ENCODE measurements at places on chromosomes 2 and 18.
A peak's percentile ranks its signal among the peaks of the same experiment; 100 is the strongest.

- no peak overlapping the region for H3K4me3 ChIP-seq
- H3K27ac ChIP-seq: no peak overlapping the region
These were observed 190.8 kb upstream of the PARD3B start for GRCh38 chr2:204354442-204354856.

GRCh38 chr2:219180961-219181360, 2.9 kb downstream of the RETREG2 start:
- H3K4me1 ChIP-seq: peaks cover 3% of the 10 kb centered on the region
- H3K36me3 ChIP-seq: peaks cover 10% of the 10 kb centered on the region
- H3K27ac ChIP-seq: no peak overlapping the region
- H3K4me3 ChIP-seq: no peak overlapping the region
- no peaks in the 10 kb centered on the region for H3K27me3 ChIP-seq

DNA sequence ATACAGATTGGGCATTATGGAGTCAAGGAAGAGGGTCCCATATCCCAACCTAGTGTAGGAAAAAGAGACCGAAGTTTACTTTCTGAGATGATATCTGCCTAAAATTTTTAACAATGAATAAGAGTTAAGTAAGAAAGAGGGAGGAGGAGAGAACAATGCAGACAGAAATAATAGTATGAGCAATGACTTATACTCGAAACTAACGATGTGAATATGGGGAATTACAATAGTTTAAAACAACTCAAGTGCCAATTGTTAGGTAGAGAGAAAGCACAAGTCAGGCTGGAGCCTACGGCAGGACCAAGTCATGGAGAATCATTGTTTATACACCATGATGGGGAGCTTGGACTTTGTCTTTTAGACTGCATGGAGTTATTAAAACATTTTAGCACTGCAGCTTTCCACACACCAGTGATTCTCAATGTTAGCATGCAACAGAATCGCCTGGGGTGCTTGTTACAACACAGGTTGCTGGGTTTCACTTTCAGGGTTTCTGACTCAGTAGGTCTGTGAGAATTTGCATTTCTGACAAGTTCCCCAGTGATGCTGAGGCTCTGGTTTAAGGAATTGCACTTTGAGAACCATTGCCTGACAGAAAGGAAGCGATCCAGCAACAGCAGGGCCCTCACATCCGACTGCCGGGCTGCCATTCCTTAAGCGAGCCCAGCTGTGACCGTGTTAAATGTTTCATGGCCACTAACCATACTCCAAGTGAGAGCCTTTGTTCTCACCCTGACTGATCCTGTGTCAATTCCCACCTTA, 511.2 kb downstream of the DCDC2C start:
- H3K4me3 ChIP-seq: no peak overlapping the region
- no peaks in the 10 kb centered on the region for H3K27me3 ChIP-seq
- H3K4me1 ChIP-seq: no peaks in the 10 kb centered on the region
- H3K36me3 ChIP-seq: no peaks in the 10 kb centered on the region

DNA sequence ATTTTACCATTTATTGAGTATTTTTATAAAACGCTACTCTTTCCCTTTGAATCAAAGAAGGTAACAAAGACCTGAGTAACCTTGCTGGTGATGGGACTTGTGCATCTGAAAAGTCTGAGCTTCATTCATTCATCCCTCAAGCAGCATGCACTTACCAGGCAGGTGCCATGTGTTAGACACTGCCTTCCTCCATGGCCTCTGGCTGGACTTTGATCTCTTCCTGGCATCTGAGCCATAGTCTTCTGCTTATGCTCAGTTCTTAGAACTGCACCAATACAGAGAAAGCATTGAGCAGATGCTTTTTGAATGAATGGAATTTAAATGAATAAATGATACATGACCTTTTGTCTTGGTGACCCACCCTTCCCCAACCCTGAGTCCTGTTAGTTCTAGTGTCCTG, 251.4 kb upstream of the COPS8 start:
- H3K36me3 ChIP-seq: no peaks in the 10 kb centered on the region
- no peak overlapping the region for H3K27ac ChIP-seq
- H3K4me3 ChIP-seq: no peak overlapping the region
- no peak for DNase-seq
- H3K27me3 ChIP-seq: no peaks in the 10 kb centered on the region
- H3K4me1 ChIP-seq: no peaks in the 10 kb centered on the region

- no peaks in the 10 kb centered on the region for H3K4me1 ChIP-seq
- no peaks in the 10 kb centered on the region for H3K36me3 ChIP-seq
These were observed 6.3 kb upstream of the RPRD1A start for GRCh38 chr18:36073676-36074075.

- no peaks in the 10 kb centered on the region for H3K36me3 ChIP-seq
- no peak overlapping the region for H3K4me3 ChIP-seq
- no peaks in the 10 kb centered on the region for H3K4me1 ChIP-seq
These were observed 47.3 kb downstream of the RFTN2 start for GRCh38 chr2:197628043-197628500.

- H3K36me3 ChIP-seq: no peaks in the 10 kb centered on the region
- H3K4me3 ChIP-seq: no peak overlapping the region
- no peaks in the 10 kb centered on the region for H3K27me3 ChIP-seq
- no peaks in the 10 kb centered on the region for H3K4me1 ChIP-seq
- DNase-seq: no peak
These were observed 69.4 kb upstream of the CPO start for GRCh38 chr2:206869824-206870495.

DNA sequence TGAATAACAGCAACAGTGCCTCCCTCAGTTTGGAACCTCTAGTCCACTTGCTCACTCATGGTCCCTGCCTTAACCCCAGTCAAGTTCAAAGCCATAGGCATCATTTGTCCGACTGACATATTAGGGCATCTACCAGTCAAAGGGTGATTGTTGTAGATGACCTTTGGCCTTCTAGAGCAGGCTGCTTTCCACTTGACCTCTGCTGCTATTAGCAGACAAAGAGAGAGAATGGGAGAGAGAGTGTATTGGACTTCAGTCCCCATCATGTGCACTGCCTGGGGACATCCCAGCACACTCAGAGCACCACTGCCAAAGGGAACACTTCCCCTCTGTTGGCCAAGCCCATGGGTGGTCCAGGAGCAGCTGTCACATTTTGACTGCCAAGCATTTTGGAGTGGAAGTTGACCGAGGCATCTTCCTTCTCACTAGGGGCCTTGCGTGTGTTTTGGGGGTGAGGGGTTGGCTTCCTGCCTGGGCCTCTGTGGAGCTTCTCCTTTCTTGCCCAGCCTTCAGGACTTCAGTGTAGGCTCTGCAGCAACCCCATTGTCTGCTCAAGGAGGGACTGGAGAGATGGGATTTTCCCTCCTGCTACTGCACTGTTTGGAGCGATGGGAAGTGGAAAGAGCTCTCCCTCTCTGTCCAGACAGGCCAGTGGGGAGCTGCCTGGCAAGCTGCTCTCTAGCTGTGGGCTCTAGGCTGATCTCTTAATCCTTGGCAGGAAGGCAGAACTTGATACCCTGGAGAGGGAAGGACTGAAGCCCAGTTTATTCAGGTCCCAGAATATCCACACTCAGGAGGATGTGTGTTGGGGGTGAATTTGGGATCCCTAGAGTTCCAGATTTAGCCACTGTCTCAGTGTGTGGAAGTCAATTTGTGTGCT, 68.1 kb downstream of the TMEM247 start:
- no peak for DNase-seq
- no peaks in the 10 kb centered on the region for H3K27me3 ChIP-seq
- no peak overlapping the region for H3K4me3 ChIP-seq
- peak overlapping the region; percentile 23 for H3K27ac ChIP-seq
- no peaks in the 10 kb centered on the region for H3K36me3 ChIP-seq

GRCh38 chr2:220152281-220152935, 525.0 kb downstream of the SLC4A3 start:
- no peaks in the 10 kb centered on the region for H3K27me3 ChIP-seq
- DNase-seq: no peak
- no peaks in the 10 kb centered on the region for H3K4me1 ChIP-seq
- H3K27ac ChIP-seq: no peak overlapping the region
- H3K4me3 ChIP-seq: no peak overlapping the region

DNA sequence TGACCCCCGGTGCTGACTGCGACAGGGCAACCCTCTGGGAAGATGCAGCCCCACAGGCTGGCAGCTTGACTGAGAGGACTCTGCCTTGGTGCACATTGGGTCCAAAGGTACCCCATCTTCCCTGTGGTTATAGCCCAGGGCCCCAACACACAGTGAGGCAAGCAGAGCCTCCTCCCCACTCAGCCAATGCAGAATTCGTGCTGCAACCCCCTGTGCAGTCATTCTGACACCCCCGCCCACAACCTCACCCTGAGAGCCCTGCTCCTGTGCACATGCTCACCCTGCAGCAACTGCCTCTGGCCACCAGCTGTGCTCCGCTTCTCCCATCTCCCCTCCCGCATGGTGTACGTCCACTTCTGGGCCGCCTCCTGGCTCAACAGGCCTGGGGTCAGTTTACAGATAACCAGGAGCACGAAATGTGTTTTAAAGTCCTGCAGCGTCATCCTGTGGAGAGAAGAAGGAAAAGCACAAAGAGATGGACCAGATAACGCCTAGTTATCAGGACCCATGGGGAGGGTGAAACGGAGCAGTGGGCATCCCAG, 24.4 kb downstream of the CAPN14 start:
- H3K4me1 ChIP-seq: no peaks in the 10 kb centered on the region
- no peaks in the 10 kb centered on the region for H3K27me3 ChIP-seq
- no peak overlapping the region for H3K27ac ChIP-seq
- DNase-seq: no peak
- no peak overlapping the region for H3K4me3 ChIP-seq

DNA sequence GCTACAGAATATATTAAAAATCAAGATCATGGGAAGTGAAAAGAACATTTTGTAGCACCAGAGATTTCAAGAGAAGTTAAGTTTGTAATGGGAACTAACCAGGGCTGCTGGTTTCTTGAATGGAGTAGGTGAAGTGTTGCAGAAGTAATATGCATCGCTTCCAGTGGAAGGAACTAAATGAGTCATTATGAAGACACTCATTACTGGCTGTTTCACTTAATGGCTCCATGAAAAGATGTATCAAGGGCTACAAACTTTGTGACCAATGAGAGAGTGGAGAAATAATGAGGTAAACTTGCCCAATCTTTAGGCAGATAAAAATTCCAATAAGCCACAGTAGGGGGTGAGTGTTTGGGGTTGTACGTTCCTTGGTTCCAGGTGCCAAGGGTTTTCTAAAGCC, 380.4 kb upstream of the POU3F3 start:
- no peaks in the 10 kb centered on the region for H3K4me1 ChIP-seq
- no peaks in the 10 kb centered on the region for H3K36me3 ChIP-seq
- H3K27me3 ChIP-seq: no peaks in the 10 kb centered on the region
- DNase-seq: no peak

DNA sequence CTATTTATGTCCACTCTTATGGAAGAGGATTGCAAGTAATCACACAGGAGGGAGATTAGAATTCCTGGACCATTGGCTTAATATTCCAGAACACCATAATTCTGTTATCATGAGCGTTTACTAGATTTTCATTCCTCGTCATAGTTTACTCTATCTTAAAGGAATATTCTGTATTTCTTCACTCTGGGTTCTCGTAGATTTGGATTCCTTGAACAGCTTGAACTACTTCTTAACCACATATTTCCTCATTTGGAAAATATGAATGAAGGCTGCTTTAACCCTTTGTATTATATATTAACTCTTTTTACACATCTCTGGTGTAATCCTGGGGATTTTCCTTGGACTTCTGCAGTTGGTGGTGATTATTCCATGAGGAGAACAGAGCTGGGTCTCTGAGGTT, 46.3 kb upstream of the CCBE1 start:
- no peak overlapping the region for H3K27ac ChIP-seq
- DNase-seq: no peak
- no peaks in the 10 kb centered on the region for H3K27me3 ChIP-seq
- no peak overlapping the region for H3K4me3 ChIP-seq
- no peaks in the 10 kb centered on the region for H3K36me3 ChIP-seq
- H3K4me1 ChIP-seq: no peaks in the 10 kb centered on the region

DNA sequence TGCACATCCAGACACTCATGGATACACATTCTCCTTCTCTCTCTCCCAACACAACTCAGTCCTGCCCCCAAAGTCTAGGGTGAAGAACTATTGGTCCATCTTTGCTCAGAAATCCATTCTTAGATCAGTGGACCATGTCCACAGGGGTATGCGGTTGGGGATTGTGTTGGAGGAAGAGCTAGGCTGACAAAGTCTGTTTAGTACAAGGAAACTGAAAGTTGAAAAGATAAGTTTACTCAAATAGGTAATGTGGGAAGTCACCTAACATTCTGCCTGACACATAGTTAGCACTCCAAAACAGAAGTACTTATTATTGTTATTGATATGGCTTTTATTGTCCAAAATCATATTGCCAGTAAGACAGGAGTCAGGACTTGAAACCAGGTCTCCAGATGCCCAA, 55.9 kb downstream of the ALK start:
- H3K27ac ChIP-seq: no peak overlapping the region
- no peaks in the 10 kb centered on the region for H3K27me3 ChIP-seq
- no peak overlapping the region for H3K4me3 ChIP-seq
- H3K36me3 ChIP-seq: no peaks in the 10 kb centered on the region
- H3K4me1 ChIP-seq: no peaks in the 10 kb centered on the region
- no peak for DNase-seq

DNA sequence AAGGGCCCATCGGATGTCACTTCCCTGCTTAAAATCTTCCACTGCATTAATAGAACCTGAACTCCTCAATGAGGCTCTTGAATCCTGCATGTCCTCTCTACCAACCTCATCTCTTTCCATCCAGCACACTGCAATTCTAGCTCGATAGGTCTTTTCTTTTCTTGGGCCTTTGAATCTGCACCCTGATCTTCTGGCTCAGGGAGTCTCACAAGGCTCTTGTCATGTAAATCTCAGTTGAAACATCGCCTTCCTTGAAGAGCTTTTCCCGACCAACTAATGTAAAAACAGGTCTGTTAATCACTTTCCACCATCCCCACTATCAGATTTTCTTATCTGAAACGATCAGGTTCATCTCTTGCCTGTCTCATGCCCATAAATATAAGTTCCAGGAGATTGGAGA, 120.5 kb downstream of the MYO5B start:
- H3K4me3 ChIP-seq: no peak overlapping the region
- no peak for DNase-seq
- no peaks in the 10 kb centered on the region for H3K4me1 ChIP-seq
- no peak overlapping the region for H3K27ac ChIP-seq
- no peaks in the 10 kb centered on the region for H3K27me3 ChIP-seq
- H3K36me3 ChIP-seq: no peaks in the 10 kb centered on the region

- H3K4me3 ChIP-seq: no peak overlapping the region
- H3K27me3 ChIP-seq: no peaks in the 10 kb centered on the region
- peaks cover 3% of the 10 kb centered on the region for H3K36me3 ChIP-seq
- no peak overlapping the region for H3K27ac ChIP-seq
These were observed 54.0 kb downstream of the EPAS1 start for GRCh38 chr2:46351098-46351749.

- H3K27me3 ChIP-seq: no peaks in the 10 kb centered on the region
- H3K4me3 ChIP-seq: no peak overlapping the region
- peaks cover 2% of the 10 kb centered on the region for H3K36me3 ChIP-seq
- no peaks in the 10 kb centered on the region for H3K4me1 ChIP-seq
These were observed 47.9 kb downstream of the NRP2 start for GRCh38 chr2:205730191-205730590.

- no peak for DNase-seq
- H3K27ac ChIP-seq: peak overlapping the region; percentile 2
- no peaks in the 10 kb centered on the region for H3K36me3 ChIP-seq
- no peaks in the 10 kb centered on the region for H3K27me3 ChIP-seq
- peaks cover 5% of the 10 kb centered on the region for H3K4me1 ChIP-seq
- H3K4me3 ChIP-seq: no peak overlapping the region
These were observed 6.1 kb downstream of the LBH start for GRCh38 chr2:30237239-30237965.
